Right ventricle myocardium superior (tissue), 1 donor: ENCODE measurements at places on chromosomes 1 and 21. TPM values are rescaled to one million over a fixed set of nuclear protein-coding genes. Genes with fewer than 3 reads are reported as not detected.

NT5C1A gene
- 30.4 TPM for total RNA-seq

TPR gene
- 41.4 TPM for total RNA-seq

ATAD3C gene
- 0.94 TPM for total RNA-seq

MYCL gene
- 1.2 TPM for total RNA-seq

DNA sequence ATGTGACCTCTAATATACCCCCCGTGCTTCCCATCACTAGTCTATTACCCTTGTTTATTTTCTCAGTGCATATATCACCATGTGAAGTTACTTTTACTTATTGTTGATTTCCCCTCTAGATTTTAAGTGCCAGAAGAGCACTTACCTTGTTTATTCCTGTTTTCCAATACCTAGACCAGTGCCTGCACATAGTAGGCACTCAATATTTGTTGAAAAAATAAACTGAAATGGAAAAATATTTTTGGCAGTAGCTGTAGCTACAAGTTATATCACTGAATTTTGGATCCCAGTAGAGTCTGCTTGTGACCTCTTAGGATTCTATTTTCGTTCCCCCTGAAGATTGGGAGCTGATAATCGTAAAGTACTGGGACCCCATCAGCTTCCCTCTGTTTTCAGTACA, 32.0 kb upstream of the FOXE3 start:
- no peak for DNase-seq

GRCh38 chr1:59198564-59198963, 98.3 kb upstream of the FGGY start:
- DNase-seq, result no peak

DNA sequence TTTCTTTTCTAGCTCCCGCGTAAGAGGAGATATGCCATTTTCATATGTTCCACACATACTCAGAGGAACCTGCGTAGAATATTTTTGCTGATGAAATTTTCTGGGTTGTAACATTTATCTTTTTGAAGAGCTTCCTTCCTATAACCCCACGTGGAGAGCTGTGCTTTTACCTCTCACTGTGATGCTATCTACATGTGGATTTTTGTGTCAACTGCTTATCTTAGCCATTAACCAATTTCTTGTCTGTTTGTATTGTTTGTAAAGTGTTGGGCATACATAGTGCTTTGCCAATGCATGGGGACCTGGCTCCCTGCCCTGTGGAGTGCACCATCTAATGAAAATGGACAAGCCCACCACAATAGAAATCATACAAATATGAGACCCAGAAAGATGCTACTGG, 266.1 kb downstream of the TNR start:
- no peak for DNase-seq

- DNase-seq, result peak; percentile 70
Measured at GRCh38 chr1:167455786-167456446, 62.4 kb downstream of the CD247 start.

GRCh38 chr1:54408147-54409066, 2.2 kb upstream of the SSBP3 start:
- no peak for DNase-seq

- DNase-seq, result no peak
Measured at GRCh38 chr21:33881689-33882440, 33.7 kb downstream of the ATP5PO start.

DNA sequence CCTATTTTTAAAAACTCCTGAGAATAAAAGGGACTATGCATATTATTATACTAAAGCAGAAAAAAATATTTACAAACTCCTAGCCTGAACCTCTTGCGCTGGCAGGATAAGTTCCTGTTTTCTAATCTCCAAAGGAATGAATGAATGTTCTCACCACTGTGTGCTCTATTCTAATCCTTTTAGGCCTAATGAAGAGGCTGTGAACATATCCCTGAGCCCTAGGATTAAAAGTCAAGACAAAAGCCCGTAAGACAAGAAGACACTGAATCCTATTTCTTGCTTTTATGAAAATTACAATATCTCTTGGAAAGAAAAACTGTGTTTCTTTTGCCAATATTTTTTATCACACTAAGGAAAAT, 317.5 kb downstream of the HHAT start:
- no peak for DNase-seq

GRCh38 chr1:7691576-7691975, 79.5 kb upstream of the VAMP3 start:
- no peak for DNase-seq

DNA sequence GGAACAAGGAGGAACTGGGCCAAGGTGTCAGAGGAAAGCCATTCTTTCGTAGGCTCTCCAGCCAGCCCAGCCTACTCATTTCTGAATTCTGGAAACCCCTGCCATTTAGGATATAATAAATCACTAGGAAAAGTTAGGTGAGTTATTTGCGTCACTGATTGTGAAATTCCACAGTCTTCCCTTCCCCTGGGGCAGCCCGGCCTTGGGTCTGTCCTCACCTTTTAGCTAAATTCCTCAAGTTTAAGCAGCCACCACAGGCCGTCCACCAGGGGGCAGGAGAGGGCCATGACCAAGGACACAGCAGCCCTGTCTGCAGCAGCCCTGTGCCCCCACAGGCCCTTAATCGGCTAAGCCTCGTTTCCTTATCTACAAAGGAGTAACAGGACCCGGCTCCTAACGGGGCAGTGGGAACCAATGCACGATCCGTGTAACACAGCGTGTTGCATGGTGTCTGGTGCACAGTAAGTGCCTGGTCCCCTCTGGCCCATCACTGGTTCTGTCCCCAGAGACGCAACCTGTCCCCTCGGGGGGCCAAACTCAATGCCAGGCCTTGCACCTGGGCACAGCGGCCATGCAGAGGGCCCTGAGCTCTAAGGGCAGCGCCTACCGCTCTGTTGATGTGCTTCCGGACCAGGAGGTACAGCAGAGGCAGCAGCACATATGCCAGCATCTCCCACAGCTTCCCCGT, 18.1 kb downstream of the GPR157 start:
- DNase-seq, result peak; percentile 95

GRCh38 chr1:77467741-77468140, 185.9 kb downstream of the AK5 start:
- DNase-seq, result no peak

- DNase-seq, result no peak
Measured at GRCh38 chr1:86768554-86768953, 64.2 kb downstream of the SH3GLB1 start.

GRCh38 chr1:107590900-107591622, 373.9 kb downstream of the VAV3 start:
- DNase-seq, result no peak

DNA sequence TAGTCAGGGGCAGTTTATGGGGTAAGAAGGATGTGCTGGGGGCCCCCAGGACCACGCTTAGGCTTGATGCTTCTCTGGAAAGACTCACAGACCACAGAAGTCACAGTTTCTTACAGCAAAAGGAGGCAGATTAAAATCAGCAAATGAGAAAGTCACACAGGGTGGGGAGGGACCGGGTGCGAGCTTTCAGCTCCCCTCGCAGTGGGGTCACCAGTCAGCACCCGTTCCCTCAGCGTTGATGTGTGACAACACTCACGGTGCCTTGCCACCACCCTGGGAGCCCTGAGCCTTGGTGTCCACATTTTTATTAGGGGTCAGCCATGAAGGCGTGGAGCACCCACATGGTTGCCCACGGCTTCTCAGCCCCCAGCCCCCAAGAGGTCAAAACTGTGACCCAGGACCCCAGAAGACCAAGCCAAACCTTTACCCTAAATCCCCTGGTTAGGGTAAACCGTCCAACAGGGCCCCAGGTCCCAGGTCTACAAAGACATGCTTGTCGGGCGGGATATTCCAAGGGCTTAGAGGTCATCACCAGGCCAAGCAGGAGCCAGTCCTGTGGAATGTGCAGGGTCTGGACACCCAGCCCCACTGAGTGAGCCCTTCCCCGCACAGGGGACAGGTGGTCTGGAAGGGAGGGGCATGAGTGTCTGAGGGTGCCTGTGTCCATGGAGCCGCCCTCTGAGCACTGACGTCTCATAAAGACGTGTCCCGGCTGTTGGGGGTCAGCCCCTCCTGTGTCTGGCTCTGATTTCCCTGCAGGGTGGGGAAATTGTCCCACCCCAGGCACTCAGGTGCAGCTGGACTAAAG, 64.5 kb upstream of the ABCG1 start:
- no peak for DNase-seq
